ENCODE measurements at places on chromosomes 1 and 21.

- no peak for DNase-seq
These were observed 7.0 kb downstream of the TNFRSF14 start for GRCh38 chr1:2563205-2563604.

- DNase-seq: no peak
These were observed 107.5 kb downstream of the ODF2L start for GRCh38 chr1:86288586-86289147.

GRCh38 chr1:12346483-12347151 lies 116.8 kb downstream of the VPS13D start:
- no peak for DNase-seq

GRCh38 chr1:15758343-15758931 lies at the start of gene FBLIM1:
Gene FBLIM1, plus strand, starts transcription at chr1:15758795. Its CDS starts 6,189 bp downstream, at chr1:15764984.
- no peak for DNase-seq

- no peak for DNase-seq
These were observed 6.4 kb downstream of the SZT2 start for GRCh38 chr1:43396059-43396458.

GRCh38 chr1:59156051-59156450 lies 140.8 kb upstream of the FGGY start:
- no peak for DNase-seq

DNA sequence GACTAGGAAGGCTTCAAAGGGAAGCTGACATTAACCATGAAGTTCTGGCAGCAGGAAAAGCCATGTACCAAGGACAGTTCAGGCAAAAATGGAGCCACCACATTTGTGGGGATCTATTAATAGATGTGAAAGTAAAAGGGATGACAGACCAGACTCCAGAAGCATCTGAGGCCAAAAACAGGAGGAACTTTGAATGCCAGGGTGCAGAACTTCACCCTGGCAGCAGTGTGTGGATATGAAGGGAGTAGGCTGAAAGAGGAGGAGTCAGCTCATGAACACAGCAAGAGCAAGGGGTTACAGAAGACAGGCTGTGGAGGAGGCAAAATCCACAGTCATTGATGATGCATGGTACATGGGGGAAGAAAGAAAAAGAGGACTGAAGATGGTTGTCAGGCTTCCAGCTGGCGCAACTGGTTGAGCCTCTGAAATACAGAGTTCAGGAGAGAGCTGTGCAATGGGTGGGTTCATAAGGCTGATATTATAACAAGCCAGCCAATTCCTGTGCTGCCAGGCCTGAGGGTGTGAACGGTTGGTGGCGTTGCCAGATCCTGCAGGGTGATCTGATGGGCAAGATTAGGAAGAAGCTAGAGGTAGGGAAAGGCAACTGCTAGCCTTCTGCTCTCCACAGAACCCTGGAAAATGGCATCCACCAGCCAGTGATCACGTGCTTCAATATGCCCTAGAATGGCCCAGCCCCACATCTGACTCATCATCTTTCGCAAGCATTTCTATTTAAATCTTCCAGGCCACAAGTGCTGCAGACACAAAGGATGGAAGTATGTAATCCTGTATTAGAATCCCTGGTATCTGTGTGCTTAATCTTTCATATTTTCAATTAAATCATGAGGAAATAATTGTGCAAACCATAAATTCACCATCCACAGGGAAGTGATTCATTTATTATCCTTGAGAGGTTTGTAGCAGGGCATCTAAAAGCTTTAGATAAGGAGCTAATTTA lies 81.9 kb downstream of the SLC25A24 start:
- DNase-seq: no peak

GRCh38 chr1:19083081-19083480 lies 126.6 kb upstream of the IFFO2 start:
- DNase-seq: no peak

DNA sequence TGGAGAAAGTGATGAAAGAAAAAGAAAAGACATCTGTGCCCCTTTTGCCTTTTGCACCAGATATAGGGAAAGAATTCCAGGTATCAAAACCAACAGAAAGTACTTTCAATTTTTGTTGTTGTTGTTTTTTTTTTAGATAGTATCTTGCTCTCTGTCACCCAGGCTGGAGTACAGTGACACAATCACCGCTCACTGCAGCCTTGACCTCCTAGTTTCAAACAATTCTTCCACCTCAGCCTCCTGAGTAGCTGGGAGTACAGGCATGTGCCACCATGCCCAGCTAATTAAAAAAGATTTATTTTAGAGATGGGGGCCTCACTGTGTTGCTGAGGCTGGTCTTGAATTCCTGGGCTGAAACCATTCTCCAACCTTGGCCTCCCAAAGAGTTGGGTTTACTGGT lies 31.3 kb upstream of the IVNS1ABP start:
- no peak for DNase-seq

- no peak for DNase-seq
These were observed 29.8 kb downstream of the UCK2 start for GRCh38 chr1:165857046-165857801.

GRCh38 chr1:186155594-186155993 lies 219.5 kb downstream of the TPR start:
- peak; percentile 16 for DNase-seq

DNA sequence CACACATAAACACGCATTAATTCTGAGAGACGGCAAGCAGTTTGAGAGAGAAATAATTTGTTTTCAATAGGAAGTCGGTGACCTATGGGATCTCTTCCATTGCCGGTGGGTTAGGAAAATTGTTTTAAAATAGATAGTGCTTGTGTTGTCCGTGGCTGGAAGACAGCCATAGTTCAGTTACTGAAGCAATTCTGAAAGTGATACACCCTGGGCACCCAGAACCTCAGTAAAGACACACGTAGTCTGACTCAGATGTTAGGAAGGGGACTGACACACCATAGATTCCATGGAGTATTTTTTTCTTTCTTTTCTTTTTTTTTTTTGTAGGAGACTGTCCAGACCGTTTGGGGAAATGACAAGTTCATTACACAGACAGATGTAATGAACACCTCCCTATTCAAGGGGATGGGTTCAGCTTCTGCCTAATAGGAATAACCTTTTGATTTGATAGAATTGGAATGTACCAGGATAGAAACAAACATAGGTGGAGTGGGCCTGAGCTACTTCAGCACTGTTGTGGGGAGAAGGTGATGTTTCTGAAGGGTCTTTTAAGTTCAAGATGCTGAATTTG lies 1.6 kb downstream of the C1orf21 start:
- DNase-seq: peak; percentile 4

DNA sequence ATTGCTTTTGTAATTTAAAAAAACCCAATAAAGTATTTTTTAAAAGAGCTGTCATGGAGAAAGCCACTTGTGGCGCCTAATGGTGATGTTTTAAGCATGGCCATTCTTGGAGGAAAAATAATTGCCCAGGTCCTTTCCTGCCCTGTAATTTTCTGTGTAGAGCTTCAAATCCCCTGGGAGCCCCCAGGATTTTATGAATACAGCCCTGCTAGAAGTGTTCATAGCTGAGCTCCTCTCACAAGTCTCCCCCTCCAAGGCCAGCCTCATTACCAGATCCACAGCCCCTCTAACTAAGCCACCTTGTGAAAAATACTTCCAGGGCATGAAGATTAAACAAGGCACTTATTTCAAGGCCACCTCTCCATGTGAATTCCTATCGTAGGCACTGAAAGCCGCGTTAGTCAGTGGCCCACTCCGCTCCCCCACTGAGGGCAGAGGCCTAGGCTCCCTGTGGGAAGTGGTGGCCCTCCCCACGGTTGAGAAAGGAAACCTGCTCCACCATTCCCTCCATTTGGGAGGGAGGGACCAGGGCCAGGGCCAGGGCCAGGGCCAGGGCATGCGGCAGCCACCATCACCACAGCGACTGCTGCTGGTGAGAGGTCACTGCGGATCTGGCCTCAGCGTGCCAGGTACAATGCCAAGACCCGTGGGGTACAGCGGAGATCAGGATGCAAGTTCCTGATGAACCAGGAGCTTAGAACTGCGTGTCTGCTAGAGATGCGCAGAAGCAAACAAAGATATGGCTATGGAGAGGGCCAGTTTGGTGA lies 83.1 kb downstream of the KCNN3 start:
- DNase-seq: no peak

- no peak for DNase-seq
These were observed 82.6 kb upstream of the EDEM3 start for GRCh38 chr1:184836934-184837895.

DNA sequence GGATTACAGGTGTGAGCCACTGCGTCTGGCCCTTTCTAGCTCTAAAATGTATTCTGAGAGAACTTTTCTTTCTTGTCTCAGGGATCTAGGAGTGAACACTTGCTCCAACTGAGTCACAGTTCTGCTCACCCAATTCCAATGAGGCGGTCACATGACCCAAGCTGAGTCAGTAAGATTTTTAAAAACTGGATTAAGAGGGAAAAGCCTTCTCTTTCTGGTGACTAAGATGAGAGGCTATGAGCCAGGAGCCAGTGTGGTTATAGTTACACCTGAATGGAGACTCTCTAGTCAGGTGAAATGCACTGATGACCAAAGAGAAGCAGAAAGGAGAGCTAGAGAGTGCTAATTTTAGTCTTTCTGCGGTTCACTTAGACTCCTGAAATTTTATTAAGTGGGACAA lies 9.5 kb upstream of the DEPDC1 start:
- DNase-seq: no peak

- DNase-seq: no peak
These were observed 92.8 kb downstream of the PIK3R3 start for GRCh38 chr1:46039571-46040052.

DNA sequence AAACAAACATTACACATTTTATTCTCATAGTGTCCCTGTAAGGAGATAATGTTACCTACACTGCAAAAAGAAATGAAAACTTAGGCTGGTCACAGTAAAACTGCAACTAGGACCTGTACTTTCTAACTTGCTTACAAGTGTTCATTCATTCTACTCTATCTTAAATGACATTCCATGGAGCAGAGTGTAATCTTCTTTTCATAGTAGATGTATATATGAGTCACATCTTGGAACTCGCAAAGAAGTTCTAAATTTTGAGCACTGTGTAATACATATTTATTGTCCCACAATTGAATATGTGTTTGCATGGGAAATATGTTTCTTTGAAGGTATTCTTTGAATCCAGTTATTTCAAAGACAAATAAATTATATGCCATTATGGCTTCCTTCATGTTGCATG lies 1258.5 kb upstream of the ADGRL2 start:
- DNase-seq: no peak

DNA sequence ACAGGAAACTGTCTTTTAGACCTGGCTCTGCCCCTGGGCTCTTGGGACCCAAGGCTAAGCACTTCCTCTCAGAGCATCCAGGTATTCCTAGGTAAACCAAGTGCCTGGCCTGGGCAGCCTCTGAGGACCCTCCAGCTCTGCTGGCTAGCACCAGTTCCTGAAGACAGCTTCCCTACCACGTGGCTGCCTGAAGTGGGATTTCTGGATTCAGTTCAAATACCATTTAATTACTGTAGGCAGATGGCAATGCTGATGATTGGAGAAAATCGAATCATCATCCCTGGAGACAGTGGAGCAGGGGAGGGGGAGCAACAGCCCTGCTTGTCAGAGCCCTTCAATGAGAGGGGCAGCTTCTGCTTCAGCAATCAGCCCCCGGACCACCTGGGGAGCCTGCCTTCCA lies 11.9 kb downstream of the KIF21B start:
- DNase-seq: no peak

DNA sequence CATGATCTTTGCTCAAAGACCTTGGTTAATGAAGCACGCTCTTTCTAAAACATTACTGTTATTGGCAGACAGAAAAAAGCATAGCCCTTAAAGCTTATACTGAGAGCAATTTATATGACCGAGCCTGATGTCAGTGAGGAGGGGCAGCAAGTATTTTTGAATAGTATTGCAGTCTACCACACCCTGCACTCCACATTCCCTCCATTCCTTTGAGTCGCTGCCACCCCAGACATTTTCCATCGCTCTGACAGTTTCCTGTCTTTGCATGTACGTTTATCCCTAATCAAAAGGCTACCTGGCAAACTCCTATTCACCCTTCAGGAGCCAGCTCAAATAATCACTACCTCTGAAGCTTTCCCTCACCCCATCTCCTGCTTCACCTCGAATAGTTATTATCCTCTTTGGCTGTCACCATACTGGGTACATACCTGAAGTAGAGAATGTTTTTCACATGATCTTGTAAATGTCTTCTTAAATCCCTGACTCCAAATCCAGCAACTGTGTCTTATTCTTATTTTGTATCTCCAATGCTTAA lies 5.5 kb upstream of the JUN start:
- DNase-seq: no peak

DNA sequence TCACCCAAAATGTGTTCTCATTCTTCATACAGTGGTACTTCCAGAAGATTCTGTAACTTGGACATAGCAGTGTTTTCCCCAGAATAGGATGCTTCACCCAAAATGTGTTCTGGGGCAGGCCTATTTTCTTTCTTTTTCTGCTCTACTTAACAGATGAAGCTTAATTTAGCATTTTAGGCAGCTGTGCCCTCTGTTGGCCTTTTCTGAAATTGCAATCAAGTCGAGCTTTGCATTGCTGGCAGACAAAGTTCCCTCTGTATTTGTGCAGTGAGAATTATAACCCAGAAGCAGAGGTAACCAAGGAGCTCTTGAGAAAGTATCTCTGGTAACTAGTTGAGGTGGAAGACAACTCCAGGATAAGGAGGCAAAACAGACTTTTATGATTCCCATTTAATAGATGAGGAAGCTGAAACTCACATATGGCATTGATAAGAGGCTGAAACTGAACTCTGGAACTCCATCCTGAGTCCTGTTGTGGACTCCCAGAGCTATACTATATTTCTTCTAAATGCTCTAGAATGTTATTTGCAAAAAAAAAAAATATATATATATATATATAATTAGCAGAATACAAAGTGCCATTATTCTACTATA lies 50.3 kb upstream of the L1TD1 start:
- DNase-seq: peak; percentile 42

DNA sequence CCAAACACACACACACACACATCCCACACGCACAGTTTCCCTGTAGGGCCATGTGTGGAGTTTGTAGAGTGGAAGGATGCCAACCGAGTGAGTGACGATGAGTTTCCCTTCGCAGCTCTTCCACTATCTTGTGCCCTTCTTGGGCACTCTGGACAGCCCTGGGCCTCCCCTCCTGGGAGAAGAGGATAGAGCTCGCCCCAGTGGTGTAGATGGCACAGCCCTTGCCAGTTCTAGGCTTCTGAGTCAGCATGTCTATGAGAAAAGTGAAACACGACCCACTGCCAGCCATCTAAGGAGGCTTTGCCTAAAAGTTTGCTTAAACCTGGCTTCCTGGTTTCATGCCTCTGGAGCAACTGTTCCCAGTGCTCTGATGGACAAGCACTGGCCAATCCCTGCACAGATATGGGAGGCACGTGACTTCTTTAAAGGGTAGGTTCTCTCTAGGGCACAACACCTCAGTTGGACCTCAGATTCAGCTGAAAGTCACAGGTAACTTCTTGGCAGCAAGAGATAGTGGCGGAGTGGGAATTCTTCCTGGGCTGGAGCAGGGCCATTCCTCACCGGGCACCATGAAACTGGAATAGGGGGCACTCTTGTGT lies 195.9 kb upstream of the GALNT2 start:
- DNase-seq: no peak

- no peak for DNase-seq
These were observed 116.8 kb downstream of the ATP6V1G3 start for GRCh38 chr1:198423673-198424072.

GRCh38 chr1:90354704-90355103 lies 359.8 kb downstream of the ZNF326 start:
- DNase-seq: no peak

DNA sequence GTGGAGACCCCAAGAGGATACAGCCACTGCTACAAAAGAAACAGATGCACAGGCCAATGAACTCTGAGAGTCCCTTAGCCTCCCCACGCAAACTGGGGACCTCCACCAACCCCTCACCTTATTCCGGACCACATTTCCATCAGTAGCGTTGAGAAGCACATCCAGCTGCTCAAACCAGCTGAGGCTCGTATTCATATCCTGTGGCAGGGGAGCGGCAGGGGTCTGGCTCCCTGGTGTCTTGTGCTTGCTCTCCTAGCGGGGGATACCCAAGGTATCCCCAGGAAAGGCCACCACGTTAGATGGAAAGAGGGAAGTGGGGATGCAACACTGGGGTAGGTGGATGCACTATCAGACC lies 481 bp downstream of the CCDC163 start:
- DNase-seq: no peak

Data from CD4-positive, alpha-beta T cell treated with Interleukin-10 for 1 hour (primary cell).